Activated naive CD8-positive, alpha-beta T cell treated with anti-CD3 and anti-CD28 coated beads, Interleukin-2, amount 50 U/mL, for 16 hours (primary cell): ENCODE measurements at places on chromosomes 5 and 9.

DNA sequence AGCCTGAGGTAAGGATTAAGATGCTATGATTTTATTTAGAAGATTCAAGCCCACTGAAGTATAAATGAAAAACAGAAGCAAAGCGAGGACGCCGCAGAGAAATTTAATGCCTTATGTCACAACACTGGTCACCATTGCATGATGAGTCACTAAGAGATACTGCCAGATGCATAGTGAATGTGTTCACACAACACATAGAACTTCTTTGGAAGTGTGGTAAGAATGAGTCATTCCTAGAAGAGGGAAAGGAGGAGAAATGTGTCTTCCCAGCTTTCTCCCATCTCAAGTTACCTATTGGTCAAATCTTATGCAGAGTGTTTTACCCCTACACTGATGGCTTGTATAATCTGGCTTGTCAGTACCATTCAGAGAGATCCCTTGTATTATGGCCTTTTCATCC, 465.3 kb upstream of the ARRDC3 start:
- no peak for DNase-seq

DNA sequence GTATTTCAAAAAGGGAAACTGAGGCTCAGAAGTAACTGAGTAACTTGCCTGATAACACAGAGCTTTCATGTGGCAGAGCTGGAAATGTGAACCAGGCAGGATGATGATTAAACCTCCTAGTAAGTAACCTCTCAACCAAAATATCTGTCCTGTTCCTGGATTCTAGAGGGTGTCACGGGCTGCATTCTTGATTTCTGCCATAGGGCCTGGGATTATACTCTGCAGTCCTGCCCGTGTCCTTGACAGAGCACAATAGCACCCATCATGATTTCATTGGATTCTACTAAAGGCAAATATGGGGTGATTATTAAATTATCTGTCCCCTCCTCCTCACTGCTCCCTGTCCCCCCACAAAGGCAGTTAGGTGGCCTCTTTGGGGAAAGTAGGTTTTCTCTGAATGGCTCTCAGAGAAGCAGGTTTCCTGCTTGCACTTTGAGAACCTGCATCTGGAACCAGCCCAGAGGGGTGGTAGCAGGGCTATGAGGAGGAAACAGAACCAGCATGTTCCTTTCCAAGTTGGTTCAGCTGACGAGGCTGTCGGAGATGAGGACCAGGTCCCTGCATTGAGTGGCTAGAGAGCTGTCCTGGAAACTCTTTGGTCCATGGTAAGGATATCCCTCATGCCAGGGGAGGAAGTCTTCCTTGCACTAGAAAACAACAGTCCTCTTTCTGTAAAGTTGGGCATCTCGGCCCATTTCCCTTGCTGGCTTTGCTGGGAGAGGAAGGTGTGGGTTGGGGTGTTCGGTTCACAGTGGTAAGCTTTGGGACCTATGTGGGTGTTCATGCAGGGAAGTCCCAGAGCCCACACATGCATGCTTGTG, 36.6 kb downstream of the PPARGC1B start:
- DNase-seq = no peak

GRCh38 chr5:78799266-78800017, 150.9 kb upstream of the LHFPL2 start:
- DNase-seq = no peak

GRCh38 chr5:161064297-161064696, 212.3 kb upstream of the ATP10B start:
- DNase-seq = no peak

GRCh38 chr5:119067450-119067849, 3.4 kb upstream of the DMXL1 start:
- DNase-seq = no peak

GRCh38 chr5:111158105-111158744, 66.0 kb upstream of the CAMK4 start:
- DNase-seq = peak; percentile 70

DNA sequence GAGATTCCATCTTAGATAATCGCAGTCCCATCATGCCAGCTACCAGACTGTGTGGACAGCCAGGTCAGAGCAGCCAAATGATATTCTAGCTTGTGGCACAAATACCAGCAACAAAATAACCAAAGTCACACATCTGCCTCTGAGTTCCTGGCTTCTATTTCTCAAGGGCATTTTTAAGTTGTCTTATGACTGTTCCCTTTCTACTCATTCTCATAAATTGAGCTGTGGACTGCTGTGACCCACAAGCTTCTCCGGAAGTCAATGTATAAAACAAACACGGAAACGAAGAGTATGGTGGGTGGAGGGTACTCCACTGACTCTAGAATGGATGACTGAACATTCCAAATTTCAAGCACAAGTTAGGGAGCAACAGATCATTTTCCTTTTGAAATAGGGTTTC, 43.9 kb downstream of the PDCD1LG2 start:
- no peak for DNase-seq

- DNase-seq = no peak
Observed at GRCh38 chr5:87765009-87765408, 352.3 kb upstream of the CCNH start.

GRCh38 chr9:74771262-74771585, 116.5 kb downstream of the TRPM6 start:
- no peak for DNase-seq

GRCh38 chr5:88193896-88194295, 74.7 kb downstream of the TMEM161B start:
- DNase-seq = no peak

GRCh38 chr5:83551821-83552220, 80.3 kb downstream of the VCAN start:
- DNase-seq = no peak

DNA sequence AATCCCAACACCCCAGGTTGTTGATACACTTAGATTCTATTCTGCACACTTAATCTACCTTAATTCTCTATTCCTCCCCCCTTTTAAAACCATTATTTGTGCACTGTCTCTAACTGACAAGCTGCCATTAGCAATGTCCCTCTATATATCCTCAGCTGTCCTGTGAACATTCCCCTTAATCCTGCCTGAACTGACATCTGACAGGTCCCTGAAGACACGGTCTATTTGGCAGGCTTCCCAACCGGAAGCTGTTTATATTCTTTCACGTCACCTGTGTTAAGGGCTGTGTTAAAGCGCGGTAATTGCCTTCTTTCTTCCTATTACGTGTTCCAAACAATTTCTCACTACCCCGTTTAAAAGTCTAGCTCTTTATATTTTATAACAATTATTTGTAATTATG, 277.3 kb downstream of the CDH9 start:
- DNase-seq = no peak

DNA sequence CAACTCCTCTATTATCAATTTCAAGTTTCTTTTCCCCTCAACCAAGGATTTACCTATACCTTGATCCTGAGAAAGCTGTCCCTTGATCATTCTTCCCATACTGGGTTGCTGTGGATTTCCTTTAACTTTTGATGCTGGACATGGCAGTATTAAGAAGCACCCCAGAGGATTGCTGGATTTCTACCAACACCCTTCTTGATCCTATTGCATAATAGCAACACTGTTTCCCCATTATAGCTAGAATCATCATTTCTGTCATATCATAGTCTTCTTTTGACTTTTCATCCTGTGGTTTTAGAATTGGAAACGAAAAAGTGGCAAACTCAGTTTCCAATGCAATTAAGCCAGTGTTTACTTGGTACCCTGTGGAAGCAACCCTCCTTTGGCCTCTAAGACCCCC, 154.9 kb downstream of the ARRDC3 start:
- no peak for DNase-seq

- no peak for DNase-seq
Observed at GRCh38 chr9:79087133-79087532, 484.6 kb upstream of the TLE4 start.

DNA sequence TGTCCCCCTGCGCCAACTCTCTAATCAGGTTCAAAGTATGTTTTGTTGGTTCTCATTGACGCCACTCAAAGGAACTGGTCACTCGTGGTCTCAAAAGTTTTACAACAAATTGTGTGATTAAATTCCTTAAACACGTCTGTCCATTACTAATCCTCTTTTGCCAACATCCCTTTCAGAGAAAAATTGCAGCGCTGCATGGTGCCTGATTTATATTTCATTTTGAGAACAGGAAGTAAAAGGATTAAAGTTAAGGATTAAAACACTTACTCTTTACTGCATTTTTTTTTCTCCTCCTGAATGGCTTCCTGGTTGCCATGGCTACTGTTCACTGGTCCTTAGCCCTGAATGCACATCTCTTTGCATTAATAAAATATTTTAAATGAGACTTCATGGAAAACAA, 383.5 kb downstream of the GLIS3 start:
- no peak for DNase-seq

GRCh38 chr5:109901628-109901981, 211.9 kb downstream of the MAN2A1 start:
- DNase-seq = no peak

DNA sequence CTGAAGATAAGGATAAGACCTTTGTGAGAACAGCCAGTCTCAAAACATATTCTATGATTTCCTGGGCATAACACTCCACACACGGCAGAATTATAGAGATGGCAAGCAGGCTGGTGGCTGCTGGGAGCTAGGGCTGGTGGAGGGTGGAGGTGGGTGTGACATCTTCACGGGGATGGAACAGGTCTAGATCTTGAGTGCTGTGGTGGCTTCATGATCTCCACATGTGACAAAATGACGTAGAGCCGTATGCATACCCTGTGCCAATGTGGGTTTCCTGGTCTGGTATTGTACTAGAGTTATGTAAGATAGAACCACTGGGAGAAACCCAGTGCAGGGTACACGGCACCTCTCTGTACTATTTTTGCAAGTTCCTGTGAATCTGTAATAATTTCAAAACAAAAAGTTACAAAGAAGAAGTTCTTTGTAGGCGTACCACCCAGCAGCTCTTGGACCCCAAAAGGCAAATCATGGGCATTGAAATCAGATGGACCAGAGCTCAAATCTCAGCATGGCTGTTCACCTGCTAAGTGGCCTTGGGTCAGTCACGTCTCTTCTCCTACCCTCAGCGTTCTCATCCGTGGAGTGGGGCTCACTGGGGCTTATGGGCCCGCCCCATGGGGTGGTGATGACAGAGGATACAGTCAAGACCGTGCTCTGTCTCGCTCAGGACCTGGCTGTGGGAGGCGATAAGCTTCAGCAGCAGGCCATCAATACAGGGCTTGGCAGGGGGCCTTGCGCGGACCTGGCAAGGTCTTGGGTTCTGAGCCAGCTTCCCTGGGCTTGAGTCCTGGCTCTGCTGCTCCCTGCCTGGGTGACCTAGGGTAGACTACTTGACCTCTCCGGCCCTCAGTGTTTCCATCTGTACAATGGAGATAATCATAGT, 74.7 kb upstream of the UNC5A start:
- no peak for DNase-seq

DNA sequence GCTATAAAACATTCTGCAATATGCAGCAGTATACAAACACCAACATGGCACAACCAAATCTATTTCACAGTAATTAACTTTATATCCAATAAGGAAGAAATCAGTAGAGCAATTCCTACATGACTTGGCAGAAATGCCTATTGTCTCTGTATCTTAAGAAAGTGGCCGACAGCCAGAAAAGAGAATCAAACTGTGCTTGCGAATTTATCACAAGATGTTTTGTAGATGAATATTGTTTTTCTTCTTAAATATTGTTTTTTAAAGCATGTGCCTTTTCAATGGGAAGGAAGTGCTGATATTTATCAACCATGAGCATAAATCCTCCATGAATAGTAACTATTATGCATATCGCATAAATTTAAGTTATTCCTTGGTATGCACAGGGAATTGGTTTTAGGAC, 501.7 kb upstream of the DMAC1 start:
- no peak for DNase-seq
